ENCODE measurements at places on chromosomes 1 and 21. TPM values are rescaled to one million over a fixed set of nuclear protein-coding genes. Genes with fewer than 3 reads are reported as not detected.

The CCDC17 gene
- 4.7 TPM for total RNA-seq

The EPRS1 gene
- total RNA-seq, result 122 TPM

The PTGS2 gene
- total RNA-seq, result 0.32 TPM

The SLAMF9 gene
- not detected for total RNA-seq

The ITLN2 gene
- total RNA-seq, result not detected

The TSPAN1 gene
- 0.17 TPM for total RNA-seq

The MOV10 gene
- 128 TPM for total RNA-seq

The KCNE2 gene
- total RNA-seq, result not detected

The RNU1-1 gene
- 2,156 TPM for total RNA-seq

The TNFRSF14 gene
- total RNA-seq, result 263 TPM

The MMEL1 gene
- 2.0 TPM for total RNA-seq

The KCNK2 gene
- not detected for total RNA-seq

The PDZK1IP1 gene
- total RNA-seq, result not detected

The TTC24 gene
- 2.8 TPM for total RNA-seq

The GJC2 gene
- total RNA-seq, result 1.0 TPM

The ADAM30 gene
- total RNA-seq, result not detected

The SLC22A15 gene
- total RNA-seq, result 1.4 TPM

The C1orf226 gene
- not detected for total RNA-seq

The OR14K1 gene
- not detected for total RNA-seq
